ENCODE measurements at places on chromosomes 2 and 18.
A peak's percentile ranks its signal among the peaks of the same experiment; 100 is the strongest.

DNA sequence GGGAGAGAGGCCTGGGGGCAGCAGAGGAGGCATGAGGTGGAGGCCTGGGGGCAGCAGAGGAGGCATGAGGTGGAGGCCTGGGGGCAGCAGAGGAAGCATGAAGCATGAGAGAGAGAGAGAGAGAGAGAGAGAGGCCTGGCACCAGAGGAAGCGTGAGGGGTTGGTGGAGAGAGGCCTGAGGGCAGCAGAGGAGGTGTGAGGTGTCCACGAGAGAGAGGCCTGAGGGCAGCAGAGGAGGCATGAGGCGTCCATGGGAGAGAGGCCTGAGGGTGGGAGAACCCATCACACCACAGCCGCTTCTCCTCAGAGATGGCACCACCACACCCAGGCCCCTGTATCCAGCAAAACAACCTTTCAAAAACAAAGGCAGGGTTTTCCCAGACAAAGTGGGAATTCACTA is 55.7 kb upstream of the KCNG2 start:
- no peak overlapping the region for H3K27ac ChIP-seq
- DNase-seq: no peak
- H3K4me1 ChIP-seq: no peaks in the 10 kb centered on the region
- no peaks in the 10 kb centered on the region for H3K27me3 ChIP-seq

DNA sequence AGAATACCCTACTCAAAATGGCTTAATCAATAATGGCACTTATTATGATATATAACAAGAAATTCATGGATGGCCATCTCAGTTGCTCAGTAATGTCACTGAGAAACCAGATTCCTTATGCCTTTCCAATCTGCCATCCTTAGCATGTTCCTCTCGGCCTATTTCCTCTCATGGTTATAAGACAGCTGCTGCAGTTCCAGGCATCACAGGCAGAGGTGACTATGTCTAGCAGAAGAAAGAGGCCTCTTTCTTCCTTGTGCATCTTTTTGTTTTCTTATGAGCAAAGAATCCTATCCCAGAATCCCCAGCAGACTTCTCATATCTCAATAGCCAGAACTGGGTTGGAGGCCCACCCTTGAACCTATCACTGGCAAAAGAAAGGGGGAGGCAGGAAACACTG is 310.6 kb upstream of the SPRED2 start:
- H3K4me3 ChIP-seq: no peak overlapping the region
- no peak overlapping the region for H3K27ac ChIP-seq
- no peaks in the 10 kb centered on the region for H3K27me3 ChIP-seq
- DNase-seq: no peak

- H3K27ac ChIP-seq: peak overlapping the region; percentile 80
- peak overlapping the region; percentile 81 for H3K4me3 ChIP-seq
- no peaks in the 10 kb centered on the region for H3K27me3 ChIP-seq
- H3K36me3 ChIP-seq: peaks cover 38% of the 10 kb centered on the region
Measured at GRCh38 chr18:58687871-58688308, 16.6 kb downstream of the MALT1 start.

GRCh38 chr2:871175-871727 is 79.4 kb upstream of the SNTG2 start:
- H3K27ac ChIP-seq: no peak overlapping the region
- no peaks in the 10 kb centered on the region for H3K4me1 ChIP-seq
- no peaks in the 10 kb centered on the region for H3K27me3 ChIP-seq
- H3K4me3 ChIP-seq: no peak overlapping the region
- no peak for DNase-seq

DNA sequence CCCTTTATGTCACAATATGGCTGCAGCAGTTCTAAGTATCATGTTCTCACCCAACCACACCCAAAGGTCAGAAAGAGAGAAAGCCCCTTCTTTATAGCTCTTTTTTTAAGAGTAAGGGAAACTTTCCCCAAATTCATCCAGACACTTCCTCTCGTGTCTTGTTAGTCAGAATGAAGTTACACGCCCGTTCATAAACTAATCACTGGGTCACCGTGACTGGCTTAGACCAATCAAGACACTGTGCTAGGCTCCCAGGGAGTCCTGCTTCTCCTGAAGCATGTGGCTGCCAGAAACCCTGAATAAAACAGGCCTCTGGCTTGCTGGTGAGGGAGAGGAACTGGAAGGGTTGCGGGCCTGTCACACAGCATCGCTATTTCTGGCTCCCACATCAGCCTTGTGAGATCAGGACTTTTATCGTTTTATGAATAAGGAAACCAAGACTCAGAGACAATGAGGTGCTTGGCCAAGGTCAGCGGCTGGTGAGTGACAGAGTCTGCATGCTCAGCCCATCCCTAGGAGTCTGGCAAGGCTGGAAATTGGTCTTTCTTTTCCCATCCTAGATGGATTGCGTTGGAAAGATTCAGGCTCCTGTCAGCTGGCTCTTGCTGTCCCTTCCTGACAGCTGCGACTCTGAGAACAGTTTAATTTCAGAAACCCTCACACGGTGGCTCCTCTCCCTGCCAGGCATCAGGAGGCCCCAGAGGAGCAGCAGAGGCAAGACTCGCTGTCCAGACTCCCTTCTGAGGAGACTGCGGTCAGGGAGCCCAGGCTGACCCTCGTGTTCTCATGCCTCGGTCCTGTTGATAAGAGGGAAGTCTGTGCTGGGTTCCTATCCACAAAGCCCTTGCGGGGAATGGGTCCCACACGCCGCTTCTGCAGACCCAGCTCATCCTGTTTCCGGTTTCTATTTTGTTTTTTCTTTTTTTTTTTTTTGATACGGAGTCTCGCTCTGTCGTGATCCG is 104.5 kb upstream of the TAF1B start:
- peaks cover 40% of the 10 kb centered on the region for H3K4me1 ChIP-seq
- no peak for DNase-seq
- peak overlapping the region; percentile 57 for H3K27ac ChIP-seq
- no peaks in the 10 kb centered on the region for H3K36me3 ChIP-seq
- H3K4me3 ChIP-seq: peak overlapping the region; percentile 53
- H3K27me3 ChIP-seq: no peaks in the 10 kb centered on the region

DNA sequence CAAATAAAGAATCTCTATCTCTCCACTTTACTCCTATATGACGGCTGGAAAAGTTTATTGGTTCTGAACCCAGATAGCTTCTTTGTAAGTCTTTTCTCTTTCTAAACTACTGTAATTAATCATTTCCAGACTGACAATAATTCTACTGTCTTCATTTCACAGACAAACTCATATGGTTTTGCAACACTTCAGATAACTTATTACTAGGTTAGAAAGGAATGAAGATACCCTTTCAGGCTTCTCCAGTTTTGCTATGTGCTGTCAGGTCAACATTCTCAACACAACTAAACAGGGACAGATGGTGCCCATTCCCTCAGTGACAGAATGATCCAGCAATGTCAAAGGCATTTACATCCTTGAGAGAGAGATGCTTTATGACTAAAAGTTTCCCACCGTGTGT is 198.5 kb upstream of the ITGA4 start:
- H3K36me3 ChIP-seq: no peaks in the 10 kb centered on the region
- no peak overlapping the region for H3K4me3 ChIP-seq
- no peak overlapping the region for H3K27ac ChIP-seq
- no peak for DNase-seq
- H3K27me3 ChIP-seq: no peaks in the 10 kb centered on the region

DNA sequence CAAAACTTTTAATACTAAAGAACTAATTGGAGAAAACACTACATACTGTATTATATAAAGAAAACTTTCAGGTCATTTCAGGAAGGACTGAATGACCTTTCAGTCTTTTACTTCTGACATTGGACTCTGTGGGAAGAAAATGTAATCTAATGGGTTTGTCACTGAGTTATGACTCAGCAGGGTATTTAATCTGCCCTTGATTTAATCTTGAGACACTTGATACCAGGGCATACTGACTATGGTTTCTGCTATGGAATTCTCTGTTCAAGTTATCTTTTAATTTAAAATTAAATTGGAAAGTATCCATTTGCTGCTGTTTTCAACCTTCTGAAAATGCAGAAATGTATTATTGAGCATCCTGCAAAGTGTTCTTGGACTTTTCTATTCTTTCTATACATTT is 354.2 kb upstream of the GALNT5 start:
- no peaks in the 10 kb centered on the region for H3K36me3 ChIP-seq
- no peak overlapping the region for H3K27ac ChIP-seq
- H3K27me3 ChIP-seq: peaks cover 5% of the 10 kb centered on the region
- H3K4me3 ChIP-seq: no peak overlapping the region

- H3K4me3 ChIP-seq: no peak overlapping the region
- DNase-seq: no peak
- no peaks in the 10 kb centered on the region for H3K27me3 ChIP-seq
- H3K27ac ChIP-seq: no peak overlapping the region
- H3K36me3 ChIP-seq: no peaks in the 10 kb centered on the region
- no peaks in the 10 kb centered on the region for H3K4me1 ChIP-seq
Measured at GRCh38 chr18:8084160-8084559, 517.0 kb downstream of the PTPRM start.

DNA sequence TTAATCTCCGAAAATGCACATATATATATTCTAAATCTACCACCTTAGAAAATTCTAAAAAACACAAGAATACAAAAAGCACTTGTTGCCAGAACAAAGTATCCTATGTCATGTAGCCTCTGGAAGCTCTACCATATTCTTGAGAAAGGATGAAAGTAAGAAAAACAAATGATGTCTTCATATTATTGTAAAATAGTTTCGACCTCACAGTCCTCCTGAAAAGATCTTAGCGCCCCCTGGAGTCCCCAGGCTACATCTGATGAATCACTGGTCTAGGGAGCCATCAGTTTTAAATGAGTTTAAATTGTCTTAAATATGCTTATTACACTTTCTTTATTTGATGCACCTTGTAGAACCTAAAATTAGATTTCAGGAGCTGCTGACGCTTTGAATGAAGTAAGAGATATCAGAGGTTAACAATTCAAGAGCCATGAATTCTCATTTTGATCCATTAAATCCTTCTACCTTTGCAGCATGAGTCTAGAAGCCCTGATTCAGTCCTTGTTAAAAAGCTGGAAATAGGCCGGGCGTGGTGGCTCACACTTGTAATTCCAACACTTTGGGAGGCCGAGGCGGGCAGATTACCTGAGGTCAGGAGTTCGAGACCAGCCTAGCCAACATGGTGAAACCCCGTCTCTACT is 138.8 kb downstream of the MCFD2 start:
- H3K4me3 ChIP-seq: no peak overlapping the region
- H3K4me1 ChIP-seq: no peaks in the 10 kb centered on the region
- peaks cover 2% of the 10 kb centered on the region for H3K27me3 ChIP-seq
- no peak overlapping the region for H3K27ac ChIP-seq
- peak; percentile 40 for DNase-seq

DNA sequence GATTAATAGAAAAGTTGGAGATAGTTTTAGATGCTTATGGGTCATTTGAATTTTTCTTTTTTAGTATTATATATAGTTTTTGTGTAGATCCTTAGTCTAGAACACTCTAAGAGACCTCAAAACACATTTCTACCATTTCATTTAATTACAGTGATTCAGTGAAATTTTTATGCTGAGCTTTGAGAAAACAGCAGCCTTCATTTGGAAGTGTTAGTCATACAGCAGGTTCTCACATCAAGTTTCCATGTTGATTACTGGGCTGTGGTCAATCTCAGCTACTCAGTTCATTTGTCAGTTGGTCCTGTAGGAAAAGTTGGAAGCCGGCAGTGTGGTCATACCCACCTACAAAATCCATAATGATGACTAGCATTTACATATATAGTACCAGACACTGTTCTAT is 37.9 kb downstream of the MAP3K19 start:
- no peak overlapping the region for H3K4me3 ChIP-seq
- no peak for DNase-seq
- H3K36me3 ChIP-seq: no peaks in the 10 kb centered on the region
- peaks cover 3% of the 10 kb centered on the region for H3K27me3 ChIP-seq
- peaks cover 2% of the 10 kb centered on the region for H3K4me1 ChIP-seq

DNA sequence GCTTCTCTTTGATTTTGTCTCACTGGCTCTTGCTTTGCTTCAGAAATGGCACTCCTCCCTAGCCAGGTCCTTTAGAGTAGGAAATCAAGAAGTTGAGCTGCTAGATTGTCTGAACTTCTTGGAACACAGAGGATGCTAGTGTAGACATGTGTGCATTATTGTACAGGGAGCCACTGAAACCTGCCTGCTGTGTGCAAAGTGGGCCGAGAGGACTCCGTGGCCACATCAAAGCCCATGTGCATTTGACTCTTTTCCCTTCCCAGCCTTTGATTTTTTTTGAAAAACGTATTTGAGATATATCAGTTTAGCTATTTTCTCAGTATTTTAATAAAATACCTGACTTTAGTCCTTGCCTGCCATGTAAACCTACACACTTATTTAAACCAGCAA is 83.1 kb downstream of the TMEM247 start:
- no peak overlapping the region for H3K4me3 ChIP-seq
- H3K27ac ChIP-seq: no peak overlapping the region
- H3K36me3 ChIP-seq: peaks cover 3% of the 10 kb centered on the region
- DNase-seq: no peak

DNA sequence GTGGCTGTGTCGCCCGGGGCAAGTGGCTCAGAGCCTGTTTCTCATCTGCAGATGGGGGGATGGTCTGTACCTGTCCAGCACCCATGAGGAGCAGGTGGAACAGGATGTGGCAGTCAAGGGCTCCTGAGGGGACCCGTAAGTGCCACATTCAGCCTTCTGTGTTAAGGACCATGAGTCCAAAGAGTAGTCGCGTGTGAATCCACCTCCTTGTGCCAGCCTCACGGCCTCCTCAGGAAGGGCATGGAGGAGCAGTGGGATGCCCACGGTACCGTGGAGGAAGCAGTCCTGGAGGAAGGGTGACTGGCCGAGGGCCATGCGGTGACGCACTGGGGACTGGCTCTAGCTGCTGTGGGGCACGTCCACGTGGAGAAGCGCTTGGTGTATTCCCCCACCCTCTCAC is 61.1 kb downstream of the ODC1 start:
- DNase-seq: no peak
- H3K4me3 ChIP-seq: no peak overlapping the region
- no peaks in the 10 kb centered on the region for H3K27me3 ChIP-seq

DNA sequence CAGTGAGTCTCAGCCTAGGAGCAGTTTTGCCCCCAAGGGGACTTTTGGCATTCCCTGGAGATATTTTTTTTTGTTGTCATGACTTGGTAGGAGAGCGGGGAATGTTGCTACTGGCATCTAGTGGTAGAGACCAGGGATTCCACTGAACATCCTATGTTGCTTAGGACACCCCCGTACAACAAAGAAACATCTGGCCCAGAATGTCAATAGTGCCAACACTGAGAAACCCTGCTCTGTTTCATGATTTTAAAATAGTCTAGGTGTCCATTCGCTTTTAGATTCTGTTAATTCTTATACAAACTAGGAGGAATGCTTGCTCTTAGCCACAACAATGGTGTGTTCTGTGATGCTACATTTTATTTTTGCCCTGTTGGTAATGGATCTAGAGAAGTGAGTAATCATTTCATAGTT is 225.8 kb upstream of the SIX3 start:
- peaks cover 15% of the 10 kb centered on the region for H3K4me1 ChIP-seq
- no peak overlapping the region for H3K4me3 ChIP-seq
- DNase-seq: no peak
- no peaks in the 10 kb centered on the region for H3K27me3 ChIP-seq
- no peaks in the 10 kb centered on the region for H3K36me3 ChIP-seq

- no peak overlapping the region for H3K4me3 ChIP-seq
- H3K27me3 ChIP-seq: no peaks in the 10 kb centered on the region
- H3K36me3 ChIP-seq: no peaks in the 10 kb centered on the region
- no peak overlapping the region for H3K27ac ChIP-seq
Measured at GRCh38 chr2:239502430-239503186, 101.8 kb upstream of the HDAC4 start.

GRCh38 chr2:59584958-59585357 is 968.5 kb downstream of the BCL11A start:
- no peaks in the 10 kb centered on the region for H3K27me3 ChIP-seq
- no peaks in the 10 kb centered on the region for H3K36me3 ChIP-seq
- no peaks in the 10 kb centered on the region for H3K4me1 ChIP-seq
- DNase-seq: no peak
- no peak overlapping the region for H3K27ac ChIP-seq
- no peak overlapping the region for H3K4me3 ChIP-seq

- H3K4me1 ChIP-seq: no peaks in the 10 kb centered on the region
- H3K27me3 ChIP-seq: no peaks in the 10 kb centered on the region
- H3K36me3 ChIP-seq: no peaks in the 10 kb centered on the region
- no peak overlapping the region for H3K27ac ChIP-seq
- DNase-seq: no peak
- no peak overlapping the region for H3K4me3 ChIP-seq
Measured at GRCh38 chr18:36325846-36326245, 28.3 kb downstream of the FHOD3 start.

Data from CD4-positive, CD25-positive, alpha-beta regulatory T cell (primary cell).